ENCODE measurements at places on chromosomes 12 and 14. TPM values are rescaled to one million over a fixed set of nuclear protein-coding genes. Genes with fewer than 3 reads are reported as not detected.

Gene CCNB1IP1
- 19.3 TPM for total RNA-seq

Gene GPR135
- total RNA-seq = 1.1 TPM

Gene LTBR
- total RNA-seq = 46.2 TPM

Gene BEST3
- not detected for total RNA-seq

Gene THAP2
- 1.6 TPM for total RNA-seq

Gene TULP3
- 15.7 TPM for total RNA-seq

Gene TFCP2
- total RNA-seq = 5.3 TPM

Gene C2CD5
- total RNA-seq = 12.8 TPM

Gene PUS7L
- 5.2 TPM for total RNA-seq

Gene A2ML1
- not detected for total RNA-seq

Gene AKAP3
- total RNA-seq = 0.63 TPM

Gene MUCL1
- not detected for total RNA-seq

Gene B4GALNT3
- under 0.01 TPM for total RNA-seq
